ENCODE measurements at places on chromosomes 2 and 18.

DNA sequence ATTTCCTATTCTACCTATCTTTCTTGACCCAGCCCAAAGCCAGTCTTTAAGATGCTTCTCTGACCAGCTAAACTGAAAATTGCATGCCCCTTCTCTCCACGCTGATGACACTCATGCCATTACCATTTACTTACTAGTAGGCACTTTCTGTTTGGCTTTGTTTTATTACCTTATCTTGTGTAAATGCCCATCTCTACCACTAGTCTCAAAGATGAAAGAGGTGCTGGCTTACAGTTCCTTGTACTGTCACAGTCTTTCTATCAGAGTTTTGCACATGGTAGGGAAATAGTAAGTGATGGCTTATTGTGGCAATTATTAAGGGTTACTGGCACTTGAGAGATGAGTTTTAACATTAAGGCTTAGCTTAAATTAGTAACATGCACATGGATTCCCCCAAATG is 352.1 kb downstream of the RBM43 start:
- no peak for DNase-seq

DNA sequence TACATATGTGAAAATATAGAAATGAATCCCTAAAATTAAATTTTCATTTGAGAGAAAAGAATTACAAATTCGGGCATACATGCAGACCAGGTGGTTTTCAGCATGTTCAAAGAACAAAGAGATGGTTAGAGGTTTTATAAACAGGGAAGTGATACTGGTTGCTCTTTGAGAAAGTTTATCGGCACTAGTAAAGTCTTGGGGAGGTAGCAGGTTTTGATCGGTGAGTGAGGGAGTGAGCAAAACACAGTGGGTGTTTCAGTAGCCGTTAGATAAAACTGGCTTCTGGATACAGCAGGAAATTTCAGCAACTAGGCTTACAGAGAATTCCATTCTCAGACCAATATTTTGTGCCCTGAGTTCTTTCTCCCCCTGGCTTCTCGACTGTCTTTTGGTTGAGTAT is 51.1 kb downstream of the DSC3 start:
- DNase-seq: no peak

DNA sequence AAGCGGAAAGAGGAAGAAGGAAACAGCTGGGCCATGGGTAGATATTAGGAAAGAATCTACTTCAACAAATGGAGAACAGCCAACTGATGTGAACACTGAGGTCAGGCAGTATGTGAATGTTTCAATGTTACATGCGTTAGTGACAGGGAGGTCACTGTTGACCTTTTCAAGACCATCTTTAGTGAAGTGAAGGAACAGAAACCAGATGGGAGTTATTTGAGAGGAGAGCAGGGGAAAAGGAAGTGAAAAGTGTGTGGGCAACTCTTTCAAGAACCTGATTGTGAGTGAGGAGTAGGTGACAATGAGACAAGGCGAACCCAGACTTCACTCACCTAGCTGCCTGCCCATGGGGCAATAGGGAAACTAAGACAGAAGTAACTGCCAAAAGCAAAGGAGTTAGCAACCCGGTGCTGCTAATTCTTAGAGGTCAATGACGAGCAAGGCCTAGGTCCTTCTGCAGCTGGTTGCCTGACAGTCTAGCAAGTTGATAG is 67.0 kb downstream of the SP3 start:
- no peak for DNase-seq

DNA sequence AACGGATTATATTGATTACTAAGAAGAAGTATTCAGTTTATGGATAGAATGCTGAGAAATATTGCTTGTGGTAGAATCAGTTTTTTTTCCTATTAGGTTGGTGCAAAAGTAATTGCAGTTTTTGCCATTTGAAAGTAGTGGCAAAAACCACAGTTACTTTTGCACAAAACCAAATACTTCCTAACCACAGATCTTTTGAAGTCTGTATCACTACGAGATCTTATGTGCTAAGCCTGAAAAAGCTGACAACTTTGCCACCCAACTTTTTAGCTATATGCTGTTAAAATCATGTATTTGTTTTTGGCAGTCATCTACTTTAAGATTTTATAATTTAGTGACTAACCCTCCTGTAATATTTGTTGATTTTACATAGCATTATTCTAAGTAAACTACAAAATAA is 24.6 kb downstream of the DNAJC10 start:
- DNase-seq: no peak

- no peak for DNase-seq
These were observed 26.0 kb downstream of the TWIST2 start for GRCh38 chr2:238873841-238874240.

DNA sequence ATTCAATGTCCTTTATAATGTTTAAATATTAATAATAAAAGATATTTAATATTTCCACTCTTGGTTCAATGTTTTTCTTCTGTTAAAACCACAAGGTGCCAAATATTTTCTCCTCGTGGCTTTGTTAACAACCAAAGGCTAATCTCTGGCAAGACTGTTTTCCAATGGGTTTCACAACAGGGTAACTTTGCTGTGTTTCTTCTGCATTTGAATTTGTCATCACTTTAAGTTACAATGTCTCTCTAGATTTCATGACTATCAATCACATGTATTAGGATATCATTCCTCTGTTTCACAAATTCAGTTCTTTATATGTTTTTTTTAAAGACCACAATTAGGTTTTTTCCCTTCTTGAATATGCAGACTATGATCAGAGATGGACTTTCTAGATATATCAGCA is 469.8 kb upstream of the ACVR2A start:
- no peak for DNase-seq

GRCh38 chr2:118774458-118775133 is 72.9 kb downstream of the EN1 start:
- peak; percentile 68 for DNase-seq

DNA sequence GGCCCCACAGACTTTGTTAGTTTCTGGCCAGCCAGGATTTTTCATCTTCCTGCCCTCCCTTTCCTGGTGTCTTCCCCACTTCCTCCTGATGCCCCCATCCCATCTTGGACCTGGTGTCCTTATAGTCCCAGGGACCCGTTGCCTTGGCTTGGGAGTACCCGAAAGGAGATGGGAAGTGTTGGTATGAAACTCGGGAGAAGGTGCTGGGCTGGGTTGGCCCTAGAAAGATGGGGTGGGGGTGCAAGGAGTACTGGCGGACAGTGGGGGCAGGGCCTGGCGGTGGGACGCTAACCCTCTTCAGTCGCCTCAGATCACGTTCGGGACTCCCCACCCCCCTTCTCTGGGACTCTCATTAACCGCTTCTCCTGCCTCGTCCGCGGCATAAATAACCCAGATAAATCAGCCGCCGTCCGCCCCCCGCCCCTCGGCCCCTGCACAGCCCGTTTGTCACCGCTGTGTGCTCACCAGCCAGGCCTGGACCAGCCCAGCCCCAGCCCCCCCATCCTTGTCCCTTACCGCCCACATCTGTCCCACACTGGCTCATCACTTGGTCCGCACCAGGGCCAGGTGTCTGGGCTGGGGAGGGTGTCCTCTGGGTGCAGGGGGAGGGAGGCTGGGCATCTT is 3.7 kb upstream of the ASIC4 start:
- DNase-seq: no peak

DNA sequence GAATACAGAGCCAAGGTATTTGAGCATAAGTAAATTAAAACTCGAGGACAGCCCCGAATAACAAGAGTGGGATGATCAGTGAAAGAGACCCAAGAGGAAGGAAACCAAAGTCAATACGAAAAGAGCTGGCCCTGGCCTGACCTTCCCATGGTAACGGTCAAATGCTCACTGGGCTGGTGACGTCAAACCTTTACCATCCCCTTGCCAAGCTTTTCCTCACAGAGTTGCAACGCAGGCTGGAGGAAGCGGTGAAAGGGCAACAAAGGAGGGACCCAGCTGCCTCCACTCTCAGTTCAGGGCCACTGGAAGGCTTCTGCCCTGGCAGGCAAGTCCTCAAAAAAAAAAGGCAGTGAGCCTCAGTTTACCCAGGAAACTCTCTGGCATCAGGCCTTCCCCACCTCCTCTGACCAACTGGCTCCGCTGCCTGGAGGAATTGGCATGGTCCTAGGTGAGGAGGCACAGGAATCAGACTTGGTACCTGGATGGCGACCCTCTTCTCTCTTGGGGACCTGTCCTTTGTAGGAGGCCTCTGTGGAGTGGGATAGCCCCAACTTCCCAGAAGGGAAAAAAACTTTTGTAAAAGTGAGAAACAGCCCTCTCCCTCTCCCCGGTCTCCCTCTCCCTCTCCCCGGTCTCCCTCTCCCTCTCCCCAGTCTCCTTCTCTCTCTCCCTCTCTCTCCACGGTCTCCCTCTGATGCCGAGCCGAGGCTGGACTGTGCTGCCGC is 212.4 kb downstream of the ANAPC1 start:
- DNase-seq: no peak

DNA sequence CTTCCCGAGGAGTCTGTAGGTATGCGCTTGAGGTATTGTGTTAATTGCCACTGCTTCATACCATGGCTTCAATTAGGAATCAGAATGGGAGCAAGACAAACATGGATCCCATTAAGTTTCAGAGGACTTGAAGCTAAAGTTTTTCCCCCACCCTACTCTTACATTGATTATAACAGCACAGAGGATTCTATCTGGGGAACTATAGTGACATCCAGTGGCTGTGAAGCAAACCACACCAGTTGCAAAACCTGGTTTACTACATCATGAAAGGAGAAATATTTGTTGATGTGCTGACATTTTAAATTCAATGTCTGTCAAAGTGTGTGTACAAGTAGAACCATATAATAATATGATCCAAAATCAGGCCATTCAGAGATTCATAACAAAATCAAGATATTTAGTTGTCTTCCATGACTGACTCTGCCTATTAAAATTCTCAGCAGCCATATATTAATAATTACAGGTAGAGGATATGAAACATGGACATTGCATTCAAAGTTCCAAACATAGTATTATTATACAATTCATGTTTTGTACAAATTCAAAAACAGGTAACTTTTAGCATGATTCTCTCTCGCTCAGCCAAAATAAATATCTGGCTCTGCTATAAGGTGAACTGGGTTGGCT is 82.9 kb downstream of the GRB14 start:
- peak; percentile 18 for DNase-seq

GRCh38 chr18:49371073-49371472 is 89.4 kb downstream of the DYM start:
- no peak for DNase-seq

- DNase-seq: no peak
These were observed 16.6 kb downstream of the SESTD1 start for GRCh38 chr2:179248024-179248348.

GRCh38 chr2:180360283-180360618 is 353.2 kb upstream of the CWC22 start:
- DNase-seq: no peak

DNA sequence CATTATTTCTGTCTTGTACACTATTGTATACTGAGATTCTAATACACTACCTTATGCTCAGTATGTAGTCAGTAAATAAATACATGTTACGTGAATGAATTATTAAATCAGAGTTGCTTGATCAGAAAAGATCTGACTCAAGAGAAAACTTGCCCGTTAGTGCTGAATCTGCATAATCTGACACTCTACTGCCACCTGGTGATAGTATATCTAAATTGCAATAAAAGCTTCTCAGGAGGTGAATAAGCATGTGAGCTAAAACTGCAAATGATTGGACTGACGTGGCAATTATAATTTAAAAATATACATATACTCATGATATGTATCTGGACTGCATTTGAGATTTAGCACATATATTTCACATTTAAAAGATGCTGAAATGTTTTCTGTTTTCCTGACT is 70.4 kb downstream of the KIAA1328 start:
- DNase-seq: peak; percentile 16

DNA sequence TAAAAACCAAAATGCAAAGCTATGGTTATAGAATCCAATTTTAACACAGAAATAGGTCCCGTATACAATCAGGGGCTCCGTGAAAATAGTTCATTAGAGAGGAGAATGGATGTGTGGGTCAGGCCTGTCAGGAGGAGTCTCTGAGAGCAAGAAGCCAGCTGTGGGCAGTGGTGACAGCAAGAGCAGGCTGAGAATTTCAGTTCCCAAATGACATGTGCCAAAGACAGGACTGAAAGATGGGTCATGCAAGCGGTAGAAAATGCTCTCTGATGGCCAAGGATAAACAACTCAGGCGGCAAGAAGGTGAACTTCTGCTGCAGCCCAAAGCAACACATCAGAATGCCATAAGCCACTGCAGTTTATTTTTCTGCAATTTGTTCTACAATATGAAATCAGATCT is 100.4 kb downstream of the CCDC141 start:
- DNase-seq: no peak

GRCh38 chr2:167478196-167478595 is 589.9 kb downstream of the XIRP2 start:
- DNase-seq: no peak

DNA sequence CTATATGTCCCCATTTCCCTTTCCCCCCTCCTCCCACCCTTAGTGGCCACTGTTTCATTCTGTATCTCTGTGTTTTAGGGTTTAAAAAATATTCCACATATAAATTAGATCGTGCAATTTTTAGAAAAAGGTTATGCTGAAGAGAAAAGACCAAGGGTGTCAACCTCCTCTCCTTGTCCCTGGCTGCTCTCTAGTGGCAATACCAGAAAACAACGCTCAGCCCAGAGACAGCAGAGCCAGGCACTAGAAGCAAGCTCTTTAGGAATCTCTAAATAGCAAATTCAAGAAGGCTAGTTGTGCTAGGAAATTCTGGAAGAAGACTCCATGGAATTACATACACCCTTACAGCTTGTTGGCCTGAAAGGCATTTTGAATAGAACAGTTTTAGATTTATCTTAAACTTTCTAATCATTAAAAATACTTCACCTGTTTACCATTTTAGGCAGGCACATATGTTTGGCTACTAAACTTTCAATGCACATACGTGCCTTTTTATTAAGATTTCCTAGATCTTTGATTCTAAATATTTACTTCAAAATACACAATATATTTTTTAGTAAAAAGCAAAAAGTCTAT is 35.1 kb upstream of the RASGRP3 start:
- DNase-seq: peak; percentile 52

DNA sequence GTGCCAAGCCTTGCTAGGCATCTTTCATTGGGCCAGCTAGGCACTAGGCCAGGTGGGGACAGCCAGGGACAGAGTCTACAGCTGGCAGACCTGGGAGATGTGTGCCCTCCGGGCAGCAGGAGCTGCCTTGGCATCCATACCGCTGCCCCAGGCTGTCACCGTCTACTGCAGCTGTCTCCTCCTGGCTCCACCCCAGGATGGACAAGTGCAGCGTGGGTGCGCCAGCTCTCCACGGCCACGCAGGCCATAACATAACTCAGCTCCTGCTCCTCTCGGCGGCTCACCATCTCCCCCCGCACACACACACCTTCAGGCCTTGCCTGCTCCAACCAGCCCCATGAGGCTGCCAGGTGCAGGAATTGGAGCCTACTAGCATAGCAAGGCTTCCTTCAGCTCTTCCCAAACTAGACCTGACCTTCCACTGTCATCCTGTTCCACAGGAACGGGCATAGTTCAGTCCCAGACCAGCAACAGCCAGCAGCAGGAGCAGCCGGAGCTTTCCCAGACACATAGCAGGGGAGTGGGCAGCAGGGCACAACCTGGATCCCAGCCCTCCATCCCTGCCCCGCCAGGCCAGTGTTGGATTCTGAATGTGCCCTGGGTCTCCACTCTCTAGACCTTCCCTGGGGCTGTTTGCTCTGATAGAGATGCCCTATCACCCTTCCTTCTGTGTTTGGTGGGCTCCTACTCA is 2.5 kb upstream of the ADRA2B start:
- DNase-seq: no peak

- DNase-seq: no peak
These were observed 228.3 kb downstream of the TWIST2 start for GRCh38 chr2:239075918-239076758.
